ENCODE measurements at places on chromosomes 6 and 20. TPM values are rescaled to one million over a fixed set of nuclear protein-coding genes. Genes with fewer than 3 reads are reported as not detected.

DNA sequence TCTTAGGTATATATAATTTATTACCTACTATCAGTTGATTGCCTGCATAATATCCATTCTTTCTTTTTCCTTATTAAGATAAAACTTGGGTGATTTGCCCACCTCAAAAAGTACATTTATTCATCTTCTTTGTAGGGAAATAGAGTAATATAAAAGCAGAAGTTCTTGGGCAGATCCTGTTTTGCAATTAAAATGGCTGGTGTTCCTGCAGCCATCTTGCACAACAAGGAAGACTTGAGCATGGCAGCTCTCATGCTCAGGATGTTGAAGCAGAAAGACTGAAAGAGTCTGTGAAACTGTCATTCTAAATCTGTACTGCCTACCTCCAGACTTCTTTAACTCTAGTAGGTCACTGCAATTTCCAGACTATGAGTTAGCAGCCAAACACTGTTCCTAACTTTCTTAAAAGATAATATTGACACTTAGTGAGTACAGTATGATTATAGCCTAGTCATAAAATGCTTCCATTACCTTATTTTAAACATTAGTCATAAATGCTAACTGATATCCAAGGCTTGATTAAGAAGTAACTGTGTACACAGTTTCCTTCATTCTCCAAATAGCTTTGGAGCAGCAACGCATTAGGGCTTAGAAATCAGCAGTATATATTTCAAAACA is 24.6 kb upstream of the HTR1B start:
- no peak for DNase-seq

DNA sequence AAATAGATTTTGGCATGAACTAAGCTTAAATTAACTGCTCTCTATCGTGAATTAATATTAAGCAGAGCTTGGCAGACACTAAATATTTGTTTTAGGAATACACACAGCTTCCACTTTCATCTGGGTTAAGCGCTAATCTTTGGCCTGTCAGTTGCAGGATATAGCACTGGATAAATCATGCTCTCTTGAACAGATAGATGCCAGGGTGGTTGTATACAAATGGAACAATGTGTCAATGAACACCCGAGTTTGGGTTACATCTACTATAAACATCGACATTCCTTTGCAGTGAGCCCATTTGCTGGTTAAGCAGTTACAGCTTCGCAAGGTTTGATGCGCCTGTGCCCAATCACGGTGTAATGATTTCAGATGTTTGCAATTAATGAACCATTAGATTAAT is 338.2 kb upstream of the ZFP64 start:
- no peak for DNase-seq

DNA sequence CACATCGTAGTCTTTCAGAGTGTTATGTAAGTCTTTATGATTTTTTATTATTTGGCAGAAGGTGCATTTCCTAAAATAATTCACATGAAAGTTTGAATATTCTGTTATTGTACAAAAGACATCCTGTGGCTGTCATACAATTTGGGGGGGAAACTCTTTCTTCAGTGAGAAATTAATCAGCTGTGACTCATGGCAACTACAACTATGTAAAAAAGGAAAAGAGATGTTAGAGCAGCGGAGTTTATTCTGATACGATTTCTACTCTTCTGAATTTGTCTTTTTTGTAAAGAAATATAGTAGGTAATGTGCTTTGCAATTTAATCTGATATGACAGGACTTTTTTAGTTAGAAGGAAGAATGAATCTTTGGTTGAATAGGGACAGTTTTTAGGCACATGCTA is 14.2 kb downstream of the COL19A1 start:
- DNase-seq: no peak

DNA sequence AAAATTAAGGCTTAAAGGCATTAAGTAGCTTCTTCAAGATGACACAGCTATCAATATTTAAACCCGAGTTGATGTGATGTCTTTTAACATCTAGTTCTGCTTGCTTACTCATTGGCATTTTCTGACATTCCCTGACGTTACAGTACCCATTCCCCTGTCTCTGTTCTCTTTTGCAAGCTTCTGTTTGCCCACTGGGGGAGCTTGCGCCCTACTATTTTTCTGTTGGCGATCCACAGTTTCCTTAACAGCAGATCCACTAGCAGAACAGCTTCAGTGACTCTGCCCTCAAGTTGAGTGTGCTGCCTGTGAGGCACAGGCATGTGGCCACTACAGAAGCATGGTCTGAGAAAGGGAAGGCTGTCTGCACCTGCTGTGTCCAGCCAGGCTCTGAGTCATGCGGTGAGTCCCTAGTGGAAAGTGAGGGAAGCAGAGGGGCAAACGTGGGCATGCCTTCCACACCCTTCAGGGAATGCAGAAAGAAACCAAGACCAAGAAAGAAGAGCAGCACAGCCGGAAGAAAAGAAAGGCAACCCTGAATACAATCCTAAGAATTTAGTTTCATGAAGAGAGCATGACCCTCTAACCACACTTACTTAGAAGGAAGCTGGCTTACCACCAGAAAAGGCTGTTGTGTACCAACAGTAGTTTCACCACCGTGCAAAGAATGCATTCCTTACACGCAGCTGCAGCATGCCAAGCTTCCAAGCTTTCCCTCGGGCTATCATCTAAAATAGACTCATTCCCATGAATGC is 97.7 kb upstream of the VGLL2 start:
- DNase-seq: no peak

- no peak for DNase-seq
These were observed 102.1 kb upstream of the LAMP5 start for GRCh38 chr20:9412309-9412708.

DNA sequence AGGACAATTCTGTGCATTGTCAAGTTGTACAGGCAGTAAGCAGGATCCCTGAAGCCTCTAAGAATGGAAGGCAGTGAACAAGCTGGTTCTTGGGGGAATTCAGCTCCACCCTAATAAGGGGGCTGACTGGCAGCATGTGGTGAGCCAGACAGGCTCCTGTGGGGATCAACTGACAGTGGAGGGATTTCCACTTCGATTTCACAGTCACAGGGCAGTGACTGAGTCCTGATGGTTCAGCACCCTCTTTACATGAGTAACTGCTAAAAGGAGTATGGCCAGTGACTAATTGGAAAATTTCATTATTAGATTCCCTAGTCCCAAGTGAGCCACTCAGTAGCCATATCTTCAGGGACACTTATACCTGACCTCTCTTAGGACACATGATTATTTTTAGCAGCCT is 78.4 kb downstream of the NDUFAF5 start:
- DNase-seq: no peak

- no peak for DNase-seq
These were observed 26.1 kb downstream of the SEC63 start for GRCh38 chr6:107931894-107932293.

DNA sequence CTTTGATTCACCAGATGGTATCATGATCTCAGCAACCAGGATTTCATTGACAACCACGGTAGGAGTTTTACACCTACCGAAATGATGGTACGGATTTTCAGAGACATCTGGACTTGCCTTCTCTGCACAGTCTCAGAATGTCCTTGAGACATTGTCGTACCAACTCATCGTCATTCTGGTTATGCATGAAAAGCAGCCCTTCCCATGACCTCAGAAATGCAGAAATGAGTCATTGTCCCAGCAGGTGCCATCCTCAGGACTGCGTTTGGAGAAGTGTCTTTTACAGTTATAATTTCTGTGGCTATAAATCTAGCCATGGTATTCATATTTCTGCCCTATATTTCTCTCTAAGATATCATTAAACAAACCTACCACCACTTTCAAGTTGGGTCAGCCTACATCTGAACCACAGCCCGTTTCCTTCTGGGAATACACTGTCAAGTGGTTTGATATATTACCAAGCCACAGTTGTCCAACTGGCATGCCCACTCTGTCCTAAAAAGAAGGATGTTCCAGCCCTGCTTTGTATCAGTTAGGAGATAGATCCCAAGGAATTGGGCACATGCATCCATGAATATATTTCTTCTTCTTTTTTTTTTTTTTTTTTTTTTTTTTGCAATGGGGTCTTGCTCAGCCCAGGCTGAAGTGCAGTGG is 7.5 kb upstream of the BFSP1 start:
- no peak for DNase-seq

- DNase-seq: peak; percentile 71
These were observed 31.7 kb upstream of the IL20RA start for GRCh38 chr6:137076277-137077068.

DNA sequence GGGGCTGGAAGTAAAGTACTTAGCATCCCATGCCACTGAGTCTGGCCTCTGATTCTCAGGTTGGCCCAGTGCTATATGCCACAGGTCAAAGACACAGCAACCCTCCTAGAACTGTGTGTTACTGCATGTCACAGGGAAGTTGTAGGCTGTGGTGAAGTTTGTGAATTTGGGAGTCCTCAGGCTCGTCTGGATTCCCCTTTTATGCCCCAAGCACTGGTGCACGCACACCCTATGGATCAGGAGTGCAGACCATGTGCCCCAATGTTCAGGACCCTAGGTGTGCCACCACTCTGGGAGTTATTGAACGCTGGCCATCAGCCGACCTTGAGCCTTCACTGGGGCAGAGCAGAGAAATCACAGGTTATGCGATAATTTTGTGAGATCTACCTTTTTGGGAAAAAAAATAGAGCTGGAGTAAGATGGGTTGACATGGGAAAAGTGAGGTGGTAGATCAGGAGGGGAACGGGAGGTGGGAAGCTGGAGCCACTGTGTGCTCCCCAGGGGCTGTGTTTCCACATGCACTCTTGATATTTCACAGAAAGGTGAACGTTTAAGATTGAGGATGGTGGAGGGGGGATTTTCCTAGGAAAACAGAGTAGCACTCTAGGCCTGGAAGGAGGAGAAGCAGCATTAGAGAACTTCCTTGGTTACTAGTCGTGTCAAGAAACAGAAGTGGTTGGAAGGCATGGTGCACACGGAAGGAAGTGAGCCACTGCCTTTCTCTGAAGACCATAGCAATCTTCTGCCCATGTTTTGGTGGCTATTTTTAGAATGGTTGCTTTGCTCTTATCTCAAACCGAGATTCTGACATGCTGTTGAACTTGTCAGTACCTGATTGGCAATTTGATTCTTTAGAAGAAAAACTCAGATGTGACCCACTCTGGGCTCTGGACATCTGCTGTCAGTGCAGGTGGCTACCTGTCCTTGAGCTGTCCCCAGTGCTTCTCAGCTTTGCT is 44.1 kb downstream of the DUSP22 start:
- DNase-seq: no peak

GRCh38 chr6:20463396-20463795 is 61.7 kb downstream of the E2F3 start:
- DNase-seq: no peak

- no peak for DNase-seq
These were observed 59.4 kb upstream of the TMEM200A start for GRCh38 chr6:130306377-130306776.

- DNase-seq: no peak
These were observed 858 bp upstream of the PTPRK start for GRCh38 chr6:128521282-128521632.

GRCh38 chr20:9330151-9330550 is 184.2 kb upstream of the LAMP5 start:
- DNase-seq: no peak

DNA sequence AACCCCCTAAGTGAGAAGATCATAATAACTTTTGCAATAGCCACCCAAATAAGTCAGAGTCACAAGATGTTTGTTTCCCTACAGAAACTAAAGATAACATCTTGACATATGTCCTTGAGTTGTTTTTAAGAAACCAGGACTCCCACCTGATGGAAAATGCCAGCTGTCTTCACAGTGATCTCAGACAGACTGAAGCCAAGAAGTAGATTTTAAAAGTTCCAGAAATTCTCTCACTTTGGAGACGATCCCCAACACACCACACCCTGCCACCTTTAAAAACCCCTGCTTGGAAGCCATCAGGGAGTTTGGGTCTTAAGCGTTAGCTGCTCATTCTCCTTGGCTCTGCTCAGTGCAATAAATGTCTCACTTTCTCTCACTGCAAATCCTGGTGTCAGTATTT is 63.0 kb downstream of the GPR6 start:
- DNase-seq: no peak

DNA sequence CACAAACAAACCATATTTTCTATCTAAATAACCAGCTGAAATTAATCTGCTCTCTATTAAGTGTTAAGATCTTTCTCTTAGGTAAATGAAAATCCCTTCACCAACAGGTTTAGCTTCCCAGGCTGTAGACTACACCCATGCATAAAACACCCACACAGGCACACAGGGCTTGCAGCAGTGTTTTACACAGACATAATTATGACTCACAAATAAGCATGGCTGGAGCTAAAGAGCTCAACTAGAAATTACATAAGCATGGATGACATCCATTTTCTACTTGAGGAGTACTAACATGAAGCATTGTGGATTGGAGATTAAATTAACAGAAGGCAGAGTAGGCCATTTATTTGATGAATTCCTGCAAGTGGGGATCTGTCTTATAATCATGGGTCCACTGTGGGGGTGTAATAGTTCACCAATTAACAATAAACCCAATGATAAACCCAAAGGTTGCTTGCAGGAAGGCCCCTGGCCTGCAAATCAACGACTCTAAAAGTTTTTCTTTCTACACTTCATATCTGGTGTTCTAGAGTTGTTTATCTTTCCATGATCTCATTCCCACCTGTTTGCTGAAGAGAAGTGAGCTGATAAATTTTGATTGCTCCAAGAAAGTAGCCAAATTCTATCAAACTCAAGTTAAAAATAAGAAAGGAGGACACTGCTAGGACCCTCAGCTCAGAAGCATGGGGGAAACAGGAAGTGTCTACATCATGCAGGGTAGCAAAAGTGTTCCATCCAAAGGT is 33.8 kb upstream of the E2F3 start:
- DNase-seq: no peak

GRCh38 chr6:48111143-48111506 is at the start of gene PTCHD4:
Gene PTCHD4, minus strand, starts transcription at chr6:48111197. Its CDS starts 42,240 bp downstream, at chr6:48068957.
- DNase-seq: no peak

DNA sequence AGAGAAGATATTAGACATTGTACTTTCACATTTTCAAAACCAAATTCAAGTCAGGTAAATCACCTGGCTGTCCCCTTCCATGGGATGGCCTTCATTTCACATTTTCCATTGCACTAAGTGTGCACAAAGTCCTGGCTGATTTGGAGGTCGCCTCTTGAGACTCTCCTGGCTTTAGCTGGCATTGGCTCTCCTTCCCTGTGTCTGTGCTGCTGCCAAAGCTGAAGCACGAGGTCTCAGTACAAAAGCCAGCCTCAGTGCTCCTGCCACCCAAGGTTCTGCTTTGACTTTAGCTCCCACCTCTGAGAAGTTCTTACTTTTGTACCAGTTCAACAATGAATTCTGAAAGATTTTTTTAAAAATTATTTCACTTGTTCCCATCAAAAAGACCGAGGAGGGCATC is 289.2 kb upstream of the CNR1 start:
- DNase-seq: no peak

- DNase-seq: no peak
These were observed 17.6 kb downstream of the CAPN11 start for GRCh38 chr6:44176130-44176761.

Gene ZNF391
- 1.3 TPM for total RNA-seq

Gene PTK7
- 4.5 TPM for total RNA-seq

Gene PPIL6
- total RNA-seq: 6.9 TPM

Gene LIME1
- total RNA-seq: 2.5 TPM

Gene EDN1
- total RNA-seq: 13.4 TPM

Gene MLIP
- total RNA-seq: 262 TPM

Gene SEMG1
- total RNA-seq: not detected

Gene C20orf144
- not detected for total RNA-seq

Gene FNDC11
- not detected for total RNA-seq

Gene SLC22A16
- not detected for total RNA-seq

Gene HLA-DQA1
- total RNA-seq: 0.63 TPM

Gene LPA
- total RNA-seq: not detected

Gene AVP
- not detected for total RNA-seq

Gene PACSIN1
- 6.3 TPM for total RNA-seq

Gene UNC93A
- not detected for total RNA-seq

Gene LAMA4
- total RNA-seq: 47.1 TPM

Data from right atrium auricular region (tissue), 2 donors.